ENCODE measurements at places on chromosomes 11 and 22. TPM values are rescaled to one million over a fixed set of nuclear protein-coding genes. Genes with fewer than 3 reads are reported as not detected.

- DNase-seq = peak; percentile 88
Observed at GRCh38 chr11:64245797-64246620, 734 bp downstream of the PPP1R14B start.

DNA sequence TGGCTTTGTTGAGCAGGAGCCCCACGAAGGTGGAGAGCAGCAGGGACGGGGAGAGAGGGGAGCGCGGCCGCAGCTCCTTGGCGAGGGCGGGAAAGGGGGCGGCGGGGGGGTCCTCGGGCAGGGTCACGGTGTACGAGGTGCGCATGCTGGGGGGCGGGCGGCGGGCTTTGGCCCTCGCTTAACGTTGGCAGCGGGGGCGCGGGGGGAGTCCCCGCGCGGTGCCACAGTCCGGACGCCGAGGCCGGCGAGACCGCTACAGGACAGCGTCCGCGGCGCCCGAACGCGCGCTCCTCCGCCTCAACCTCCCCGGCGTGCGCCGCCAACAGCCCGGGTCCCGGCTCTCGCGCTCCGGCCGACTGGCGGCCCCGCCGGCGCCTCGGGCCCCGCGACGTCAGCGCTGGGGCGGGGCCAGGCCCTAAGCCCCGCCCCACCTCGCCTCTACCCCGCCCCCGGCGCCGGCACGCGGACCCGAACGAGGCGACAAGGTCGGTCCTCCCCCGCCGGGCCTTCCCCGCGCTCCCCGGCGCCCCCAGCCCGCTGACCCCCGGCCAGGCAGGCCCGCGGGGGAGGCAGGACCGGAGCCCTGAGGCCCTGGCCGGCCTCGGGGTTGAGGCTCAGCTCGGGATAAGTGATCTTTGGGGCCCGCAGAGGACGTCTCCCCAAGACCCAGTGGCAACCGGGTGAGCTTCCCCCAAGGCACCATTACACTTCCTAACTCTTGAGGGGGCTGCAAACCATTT lies 17.5 kb downstream of the USP2 start:
- DNase-seq = no peak

DNA sequence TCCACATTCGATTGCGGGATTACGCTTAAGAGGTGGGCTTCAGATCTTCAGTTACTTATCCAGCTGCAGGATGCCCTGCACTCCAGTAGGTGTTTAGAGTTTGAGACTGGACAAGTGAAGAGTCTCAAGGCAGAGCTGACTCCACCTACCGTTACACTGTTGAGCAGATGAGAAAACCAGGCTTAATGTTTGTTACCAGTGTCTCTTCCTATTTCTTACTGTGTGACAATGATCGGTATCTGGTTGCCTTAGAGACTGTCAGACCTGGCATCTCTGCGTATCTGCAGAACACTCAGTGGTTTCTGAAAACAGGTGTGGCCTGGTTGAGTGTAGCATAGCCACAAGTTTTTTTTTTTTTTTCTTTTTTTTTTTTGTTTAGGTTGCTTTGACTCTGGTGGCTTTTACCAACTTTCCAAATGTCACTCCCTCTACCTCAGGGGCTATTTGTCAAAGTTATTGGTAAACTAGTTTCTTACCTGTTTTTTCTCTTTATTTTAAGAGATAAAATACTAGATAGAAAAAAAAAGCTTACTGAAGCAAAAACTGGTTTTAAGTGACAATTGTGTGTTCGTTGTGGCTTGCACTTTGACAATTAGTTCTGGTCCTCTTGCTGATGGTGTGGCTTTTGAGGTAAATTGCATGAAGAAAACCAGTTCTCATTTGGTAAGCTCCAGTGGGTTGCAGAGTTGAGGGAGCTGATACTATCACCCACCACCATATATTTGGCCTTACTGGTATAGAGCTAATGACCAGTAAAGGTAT lies 284.8 kb downstream of the ETS1 start:
- no peak for DNase-seq

- DNase-seq = no peak
Observed at GRCh38 chr11:65066805-65067291, 8.5 kb upstream of the NAALADL1 start.

GRCh38 chr22:49694462-49695260 lies 133.0 kb downstream of the BRD1 start:
- no peak for DNase-seq

DNA sequence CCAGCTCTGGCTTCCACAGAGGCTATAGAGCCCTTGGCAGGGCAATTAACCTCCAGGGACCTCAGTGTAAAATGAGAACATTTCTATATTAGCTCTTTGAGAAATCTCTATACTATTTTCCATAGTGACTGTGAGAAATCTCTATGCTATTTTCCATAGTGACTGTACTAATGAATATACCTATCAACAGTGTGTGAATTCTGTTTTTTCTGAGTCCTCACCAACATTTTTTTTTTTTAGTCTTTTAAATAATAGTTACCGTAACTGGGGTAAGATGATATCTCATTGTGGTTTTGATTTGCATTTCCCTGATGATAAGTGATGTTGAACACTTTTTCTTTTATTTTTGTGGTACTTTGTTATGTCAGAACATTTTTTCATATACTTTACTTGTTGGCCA lies 7.0 kb upstream of the MTNR1B start:
- DNase-seq = no peak

The CATSPERZ gene
- not detected for total RNA-seq

The LINC01488 gene
- total RNA-seq = not detected

The TEX12 gene
- total RNA-seq = not detected

- peak; percentile 22 for DNase-seq
Observed at GRCh38 chr11:65432100-65432650, 9.6 kb downstream of the NEAT1 start.

GRCh38 chr11:62602141-62603071 lies 741 bp upstream of the MTA2 start:
- no peak for DNase-seq

The C11orf87 gene
- total RNA-seq = not detected

- DNase-seq = peak; percentile 19
Observed at GRCh38 chr11:131748151-131749050, 378.0 kb downstream of the NTM start.

DNA sequence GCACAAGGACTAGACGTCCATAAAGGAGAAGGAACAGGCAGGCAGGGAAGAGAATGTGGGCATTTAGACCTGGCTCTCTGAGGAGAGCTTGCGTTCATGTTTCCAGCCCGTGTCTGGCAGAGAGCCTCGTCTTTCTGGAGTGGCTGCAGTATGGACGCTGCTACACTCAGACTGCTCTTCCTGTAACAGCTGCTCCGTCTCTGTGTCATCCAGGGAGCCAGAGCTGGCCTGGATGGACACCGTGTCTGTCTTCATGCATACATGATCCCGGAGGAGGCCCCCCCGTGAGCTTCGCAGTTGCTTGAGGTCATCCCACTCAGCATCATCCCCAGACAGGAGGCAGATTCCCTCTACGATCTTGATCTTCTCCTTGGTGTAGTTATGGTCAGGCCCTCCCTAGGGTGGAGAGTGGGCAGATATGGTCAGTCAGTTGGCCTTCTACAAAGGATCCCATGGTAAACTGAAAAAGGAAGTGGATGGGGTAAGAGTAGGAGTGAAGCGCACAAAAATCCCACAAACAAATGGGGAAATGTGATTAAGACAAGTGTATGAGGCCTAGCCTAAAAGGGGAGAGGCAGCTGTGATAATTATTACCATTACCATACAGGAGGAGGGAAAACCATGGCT lies 13.0 kb upstream of the CKAP5 start:
- no peak for DNase-seq

GRCh38 chr22:27377501-27378295 lies 423.9 kb downstream of the MN1 start:
- DNase-seq = no peak

DNA sequence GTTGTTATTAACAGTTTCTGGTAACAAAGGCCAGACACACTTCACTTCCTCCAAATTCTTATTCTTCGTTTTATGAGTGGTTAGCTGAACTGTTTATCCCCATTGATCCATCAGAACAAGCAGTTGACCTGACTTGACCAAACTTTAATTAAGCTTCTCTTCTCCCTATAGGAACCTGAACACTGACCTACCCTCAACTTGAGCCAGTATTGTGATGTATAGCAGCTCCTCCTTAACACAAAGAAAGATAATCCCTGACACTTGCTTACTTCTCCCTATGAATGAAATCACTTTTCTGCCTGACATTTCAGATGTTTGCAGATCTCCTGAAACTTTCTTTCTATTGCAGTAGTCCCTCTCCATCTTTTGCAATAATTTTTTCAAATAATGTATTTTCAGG lies 41.9 kb downstream of the ANO5 start:
- DNase-seq = no peak

GRCh38 chr11:57325735-57326048 lies 940 bp upstream of the TNKS1BP1 start:
- DNase-seq = peak; percentile 32

The MRGPRX4 gene
- not detected for total RNA-seq

- DNase-seq = peak; percentile 56
Observed at GRCh38 chr11:898540-899190, 11.9 kb downstream of the CHID1 start.

DNA sequence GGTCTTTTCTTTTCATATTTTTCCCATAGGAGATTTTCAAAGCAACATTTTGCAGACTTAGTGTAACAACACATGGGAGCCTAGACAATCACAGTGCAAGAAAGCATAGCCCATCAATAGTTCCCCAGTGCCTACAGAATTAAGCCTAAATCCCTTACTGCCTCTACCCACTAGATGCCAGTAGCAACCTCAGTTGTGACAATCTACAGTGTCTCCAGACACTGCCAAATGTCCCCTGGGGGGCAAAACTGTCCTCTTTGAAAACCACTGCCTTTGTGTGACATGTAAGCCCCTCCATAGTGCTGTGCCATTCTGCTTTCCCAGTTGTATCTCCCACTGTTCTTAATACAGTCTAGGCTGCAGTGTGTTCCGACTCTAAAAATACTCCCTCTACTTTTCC lies 1329.0 kb downstream of the LRRC4C start:
- DNase-seq = no peak

The USP47 gene
- 80.7 TPM for total RNA-seq

- no peak for DNase-seq
Observed at GRCh38 chr11:2316963-2317244, 15.1 kb downstream of the TSPAN32 start.

The PARVA gene
- total RNA-seq = 41.4 TPM

GRCh38 chr11:118916842-118917388 lies 8.8 kb downstream of the BCL9L start:
- peak; percentile 30 for DNase-seq

The ZNF408 gene
- 7.9 TPM for total RNA-seq

DNA sequence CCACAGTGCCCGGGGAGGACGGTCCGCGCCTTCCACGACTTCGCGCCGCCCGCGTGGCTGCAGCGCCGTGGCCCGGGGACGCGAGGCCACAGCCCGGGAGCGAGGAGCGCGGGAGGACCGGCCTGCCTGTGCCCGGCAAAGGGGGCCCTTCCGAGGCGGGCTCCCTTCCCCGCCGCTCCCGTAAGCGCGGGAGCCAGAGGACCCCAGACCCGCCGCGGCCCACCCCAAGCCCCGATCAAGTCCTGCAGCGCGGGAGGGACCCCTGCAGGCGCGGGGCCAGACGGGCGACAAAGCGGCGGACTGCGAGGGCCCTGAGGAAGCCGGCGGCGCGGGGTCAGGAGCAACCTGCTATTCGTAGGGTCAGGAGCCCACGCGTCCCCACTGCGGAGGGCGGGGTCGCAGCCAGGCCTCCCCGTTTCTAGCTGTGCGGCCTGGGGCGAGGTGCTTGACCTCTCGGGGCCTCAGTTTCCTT lies 110.3 kb downstream of the WNT7B start:
- no peak for DNase-seq

DNA sequence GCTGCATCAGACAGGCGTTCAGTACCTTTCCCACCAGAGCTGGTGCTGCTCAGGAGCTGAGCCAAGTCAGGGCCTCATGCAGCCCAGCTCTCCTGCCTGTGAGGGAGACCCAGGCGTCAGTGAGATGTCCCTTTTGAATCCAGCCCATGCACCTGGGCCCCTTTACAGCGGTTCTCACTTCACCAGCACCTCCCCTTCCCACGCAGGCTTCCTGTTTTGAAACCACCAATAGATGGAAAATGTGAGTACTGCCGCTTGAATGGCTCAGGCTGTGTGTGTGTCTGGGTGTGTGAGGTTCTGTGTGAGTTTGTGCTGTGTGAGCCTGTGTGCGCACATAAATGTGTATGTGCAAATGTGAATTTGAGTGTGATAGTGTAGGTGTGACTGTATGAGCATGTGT lies 88.4 kb downstream of the UBASH3B start:
- DNase-seq = no peak

GRCh38 chr11:45223496-45223895 lies 62.6 kb downstream of the SYT13 start:
- no peak for DNase-seq

DNA sequence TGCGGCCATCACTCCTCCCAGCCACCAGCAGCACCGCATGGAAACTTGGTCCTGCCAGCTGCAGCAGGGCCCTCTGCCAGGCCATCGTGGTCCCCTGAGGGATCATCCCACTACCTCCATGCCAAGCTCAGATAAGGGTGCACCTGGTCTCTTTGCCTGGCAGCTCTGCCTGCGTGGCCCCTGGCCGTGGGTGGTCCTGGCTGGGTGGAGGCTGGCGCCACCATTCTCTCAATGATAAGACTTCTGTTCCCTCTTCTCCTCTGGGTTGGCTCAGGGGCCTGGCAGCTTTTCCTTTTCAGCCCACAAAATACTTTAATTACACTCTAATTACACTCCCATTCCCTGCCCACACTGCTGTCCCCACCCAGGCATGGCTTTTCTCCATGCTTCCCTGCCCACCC lies 26.8 kb upstream of the TSKU start:
- DNase-seq = no peak

DNA sequence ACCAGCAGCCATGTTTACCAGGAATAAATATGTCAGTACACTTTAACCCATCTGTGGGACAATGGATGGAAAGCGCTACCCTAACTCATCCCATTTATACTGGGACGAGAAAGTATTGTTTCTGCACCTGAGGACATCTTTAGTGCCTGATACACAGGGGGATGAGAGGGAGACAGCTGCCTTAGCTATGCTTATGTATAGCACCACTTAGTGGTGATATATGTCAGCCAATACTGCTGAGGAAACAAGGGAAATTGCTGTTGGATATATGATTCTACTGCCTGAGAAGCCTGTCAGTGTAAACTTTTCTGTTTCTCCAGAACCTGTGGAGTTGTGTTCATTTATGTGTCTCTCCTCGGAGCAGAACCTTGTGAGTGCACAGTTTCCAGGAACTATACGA lies 13.3 kb upstream of the CEP295 start:
- no peak for DNase-seq

- DNase-seq = peak; percentile 52
Observed at GRCh38 chr11:44899959-44900358, 50.7 kb downstream of the TP53I11 start.

All from A172 (cell line).